Activated CD4-positive, alpha-beta T cell treated with anti-CD3 and anti-CD28 coated beads, Interleukin-2, Interleukin-4, amounts not matched to agents 100 ng/mL and 50 ng/mL, durations not matched to agents 16 hours and 8 hours (primary cell): ENCODE measurements at places on chromosomes 13 and 19.

DNA sequence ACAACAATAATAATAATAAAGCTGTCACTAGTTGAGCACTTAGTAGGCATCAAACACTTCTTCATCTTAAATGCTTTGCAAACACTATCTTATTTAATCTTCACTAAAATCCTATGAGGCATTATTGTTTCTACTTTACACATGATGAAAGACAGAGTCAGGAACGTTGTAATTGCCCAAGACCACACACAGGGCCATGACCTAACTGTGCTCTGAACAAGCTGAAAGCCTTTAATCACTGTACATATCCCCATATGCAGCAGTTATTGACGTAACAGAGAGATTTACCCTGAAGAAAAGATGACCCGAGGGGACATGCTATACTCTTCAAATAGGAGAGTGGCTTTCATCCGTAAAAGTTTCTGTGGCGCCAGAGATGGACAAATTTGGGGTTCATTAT, 53.0 kb downstream of the SACS start:
- DNase-seq = no peak

DNA sequence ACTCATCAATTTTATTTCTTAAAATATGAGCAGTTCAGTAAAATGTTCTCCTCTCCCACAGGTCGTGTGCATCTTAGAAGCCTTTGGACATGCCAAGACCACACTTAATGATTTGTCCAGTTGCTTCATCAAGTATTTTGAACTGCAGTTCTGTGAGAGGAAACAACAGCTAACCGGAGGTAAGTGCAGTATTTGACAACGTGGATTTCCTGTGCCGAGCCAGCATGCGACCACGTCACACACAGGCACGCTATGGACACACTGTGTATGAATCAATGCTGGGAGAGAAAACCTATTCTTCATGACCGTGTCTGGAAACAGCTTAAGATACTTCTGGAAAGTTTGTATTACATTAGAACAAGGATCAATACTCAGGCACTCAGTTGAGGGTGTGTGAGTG, 268.5 kb downstream of the MYO16 start:
- peak; percentile 33 for DNase-seq

DNA sequence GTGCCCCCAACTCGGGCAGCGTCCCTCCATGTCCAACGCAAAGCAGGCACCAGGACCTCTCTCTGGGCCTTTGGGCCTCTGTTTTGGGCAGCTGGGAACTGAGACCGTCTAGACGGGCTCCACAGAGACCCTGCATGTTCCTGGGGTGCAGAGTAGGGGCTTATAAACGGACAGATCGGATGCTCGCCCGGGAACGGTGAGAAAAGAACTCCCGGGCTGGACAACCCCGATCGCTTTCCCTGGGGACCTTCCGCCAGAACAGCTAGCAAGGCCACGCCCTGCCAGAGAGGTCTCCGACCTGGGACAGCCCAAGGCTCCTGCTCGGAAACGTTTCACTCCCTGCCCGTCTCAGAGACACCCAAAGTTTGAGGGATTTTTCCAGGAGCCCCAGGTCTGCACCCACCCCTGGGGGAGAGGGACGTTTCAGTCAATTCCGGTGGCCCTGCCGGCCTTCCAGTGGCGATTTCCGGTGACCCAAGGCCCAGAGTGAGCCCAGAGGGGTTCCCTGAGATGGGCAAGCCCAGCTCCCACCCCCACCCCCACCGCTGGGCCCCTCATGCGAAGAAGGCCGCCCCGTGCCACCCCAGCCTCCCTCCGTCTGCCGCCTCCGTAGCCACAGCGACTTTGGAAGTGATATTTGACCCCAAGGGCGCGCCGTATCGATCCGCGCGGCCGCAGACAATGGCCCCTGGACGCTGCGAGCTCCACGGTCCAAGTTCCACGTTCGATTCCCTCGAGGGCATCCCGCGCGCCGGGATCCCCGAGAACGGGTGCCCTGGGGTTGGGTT, 1.7 kb downstream of the NR2F6 start:
- DNase-seq = no peak

DNA sequence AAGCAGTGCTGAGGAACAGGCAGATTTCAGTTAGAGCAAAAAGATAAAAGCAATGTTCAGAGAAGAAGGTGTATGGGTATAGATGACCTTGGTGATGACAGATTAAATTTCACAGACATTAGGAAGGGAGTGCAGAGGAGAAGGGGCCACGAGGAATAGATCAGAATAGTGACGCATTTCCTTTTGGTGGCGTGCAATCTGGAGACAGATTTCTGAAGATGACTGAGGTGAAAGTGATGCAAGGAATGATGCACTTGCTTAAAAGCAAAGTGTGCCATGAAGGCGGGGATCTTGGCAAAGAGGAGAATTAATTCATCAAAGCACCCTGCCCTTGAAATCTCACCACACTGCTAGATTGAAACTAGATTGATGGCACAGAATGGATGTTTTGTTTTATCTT, 202.4 kb downstream of the ITGBL1 start:
- no peak for DNase-seq

GRCh38 chr19:23309926-23310325, 59.7 kb upstream of the ZNF724 start:
- no peak for DNase-seq

DNA sequence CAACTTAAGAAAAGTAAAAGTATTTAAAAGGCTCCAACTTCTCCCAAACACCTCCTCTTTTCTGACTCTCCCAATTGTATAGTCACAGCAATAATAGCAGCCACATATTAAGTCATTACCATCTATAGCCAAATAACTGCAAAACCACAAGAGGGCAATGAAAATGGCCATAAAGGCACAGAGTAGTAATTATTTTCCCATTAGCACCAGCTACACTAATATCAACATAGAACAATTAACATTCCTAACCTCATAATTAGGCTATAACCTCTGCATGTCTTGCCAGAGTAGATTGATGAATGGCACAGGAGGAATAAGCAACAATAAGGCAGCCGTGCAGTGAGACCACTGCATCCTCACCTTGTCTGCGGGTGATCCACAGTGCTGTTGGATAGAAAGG, 226.4 kb upstream of the SERP2 start:
- no peak for DNase-seq

GRCh38 chr19:461721-462551, 1.1 kb upstream of the SHC2 start:
- DNase-seq = no peak

DNA sequence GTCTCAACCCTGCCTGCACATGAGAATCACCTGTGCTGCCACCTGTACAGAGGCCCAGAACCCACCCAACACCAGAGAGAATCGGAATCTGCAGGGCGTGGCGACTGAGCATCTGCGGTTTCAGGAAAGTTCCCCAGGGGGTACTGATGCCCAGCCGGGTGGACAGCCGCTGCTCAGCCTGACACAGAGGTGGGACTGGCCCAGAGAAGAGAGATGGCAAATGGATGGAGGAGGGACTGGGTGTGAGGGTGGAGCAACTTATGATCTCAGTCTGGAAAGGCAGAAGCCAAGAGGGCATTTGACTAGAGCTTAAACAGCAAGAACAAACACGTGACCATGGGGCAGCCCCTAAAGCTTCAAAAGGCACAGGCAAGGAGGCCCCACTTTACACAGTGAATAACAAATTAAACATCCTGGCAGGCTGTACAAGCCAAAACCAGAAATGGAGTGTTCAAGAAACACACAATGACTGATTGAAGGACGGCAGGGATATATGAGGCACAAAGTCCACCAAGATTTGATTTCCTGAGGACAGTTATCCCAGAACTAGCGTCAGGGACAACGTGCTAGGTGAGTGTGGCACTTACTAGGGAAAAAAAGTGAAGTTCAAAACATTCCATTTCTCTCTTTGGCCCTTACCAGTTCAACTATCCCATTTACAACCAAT, 3.1 kb downstream of the RANBP3 start:
- peak; percentile 35 for DNase-seq

- DNase-seq = no peak
Observed at GRCh38 chr13:34349091-34349722, 531.3 kb downstream of the RFC3 start.

DNA sequence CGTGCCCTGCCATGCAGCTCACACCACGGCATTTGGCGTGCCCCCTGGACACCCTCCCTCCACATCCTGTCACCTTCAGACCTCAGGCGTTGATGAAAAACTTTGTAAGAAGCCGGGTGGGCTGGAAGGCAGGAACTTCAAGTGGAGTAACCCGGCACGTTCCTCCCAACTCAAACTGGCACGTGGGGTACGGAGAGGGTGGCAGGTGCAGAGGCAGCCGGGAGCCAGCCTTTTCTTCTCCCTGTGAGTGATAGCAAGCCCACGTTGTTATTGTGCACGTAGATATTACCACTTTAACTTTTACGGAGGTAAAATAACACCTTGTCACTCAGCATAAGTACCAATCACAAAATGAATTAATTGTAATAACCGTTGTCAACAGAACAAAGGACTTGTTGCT, 198.0 kb downstream of the ZNF536 start:
- no peak for DNase-seq

GRCh38 chr13:113616281-113616906, 31.8 kb downstream of the TFDP1 start:
- no peak for DNase-seq

- no peak for DNase-seq
Observed at GRCh38 chr19:50286443-50286842, 42.7 kb downstream of the KCNC3 start.

DNA sequence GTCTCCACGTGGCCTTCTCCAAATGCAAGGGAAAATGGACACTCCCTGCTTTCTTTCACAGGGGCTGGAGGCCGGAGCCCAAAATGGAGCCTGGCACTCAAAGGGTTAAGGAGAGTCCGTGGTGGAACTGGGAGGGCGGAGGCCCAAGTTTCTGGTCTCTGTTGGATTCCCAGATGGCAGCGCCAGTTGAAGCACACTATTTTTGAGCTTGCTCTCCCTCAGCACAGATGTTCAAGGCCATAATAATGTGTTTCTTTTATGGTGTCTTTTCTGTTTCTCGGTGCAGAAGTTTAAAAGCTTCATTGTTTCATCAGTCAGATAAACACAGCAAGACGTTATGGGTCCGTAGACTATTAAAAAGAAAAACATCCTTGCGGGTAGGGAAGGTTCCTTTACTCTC, 67.6 kb downstream of the TNFRSF19 start:
- DNase-seq = no peak
